ENCODE measurements at places on chromosomes 11 and 22.

DNA sequence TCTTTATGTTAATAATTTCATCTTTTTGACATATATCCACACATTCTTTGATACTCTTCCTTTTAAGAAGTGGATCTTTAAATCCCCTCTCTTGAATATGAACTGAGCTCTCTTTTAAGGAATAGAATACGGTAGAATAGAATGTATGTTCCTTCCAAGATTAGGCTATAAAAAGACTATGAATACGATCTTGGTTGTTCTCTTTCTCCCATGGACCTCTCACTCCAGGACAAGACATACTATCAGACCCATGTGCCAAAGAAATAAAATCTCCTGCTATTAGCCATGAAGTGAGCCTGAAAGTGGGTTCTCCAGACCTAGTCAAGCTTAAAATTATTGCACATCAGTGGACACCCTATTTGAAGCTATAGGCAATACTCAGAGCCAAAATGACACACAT, 392.2 kb upstream of the ANO3 start:
- no peak for DNase-seq

DNA sequence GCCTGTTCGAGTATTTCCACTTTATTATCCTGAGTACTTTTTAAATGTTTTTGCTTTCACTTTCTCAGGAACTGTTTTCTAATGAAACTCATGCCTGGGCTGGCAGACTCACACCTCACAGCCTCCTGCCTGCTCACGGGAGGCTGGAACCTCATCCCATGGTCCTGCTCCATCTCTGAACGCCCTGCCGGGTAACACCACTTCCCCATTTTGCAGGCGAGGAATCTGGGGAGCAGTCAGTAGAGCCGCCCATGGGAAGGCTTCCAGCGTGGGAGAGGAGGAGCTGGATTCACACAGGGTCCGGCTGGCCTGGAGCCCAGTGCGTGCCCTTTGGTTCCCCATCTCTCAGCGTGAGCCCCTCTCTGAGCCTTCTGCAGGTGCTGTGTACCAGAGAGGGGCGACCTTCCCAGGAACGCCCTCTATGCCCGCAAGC, 53.6 kb downstream of the SCUBE1 start:
- DNase-seq = no peak

- DNase-seq = no peak
These were observed 25.5 kb upstream of the TIMP3 start for GRCh38 chr22:32775957-32776356.

DNA sequence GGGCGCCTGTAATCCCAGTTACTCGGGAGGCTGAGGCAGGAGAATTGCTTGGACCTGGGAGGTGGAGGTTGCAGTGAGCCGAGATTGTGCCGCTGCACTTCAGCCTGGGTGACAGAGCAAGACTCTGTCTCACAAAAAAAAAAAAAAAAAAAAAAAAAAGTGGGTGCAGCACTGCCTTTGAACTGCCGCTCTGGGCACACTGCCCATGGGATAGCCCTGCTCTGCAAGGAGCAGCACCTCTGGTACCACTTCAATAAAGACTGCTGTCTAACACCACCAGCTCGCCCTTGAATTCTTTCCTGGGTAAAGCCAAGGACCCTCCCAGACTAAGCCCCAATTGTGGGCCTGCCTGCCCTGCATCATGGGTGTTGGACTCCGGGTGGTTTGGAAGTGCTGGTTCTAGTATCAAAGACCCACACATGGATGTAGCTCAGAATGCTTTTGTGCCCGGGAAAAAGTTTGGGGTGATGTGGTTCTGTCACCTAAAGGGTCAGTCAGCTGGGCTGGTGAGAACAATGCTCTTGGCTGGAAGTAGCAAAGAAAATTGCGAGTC, 444.3 kb downstream of the TBC1D22A start:
- no peak for DNase-seq

Data from HuH-7.5 (cell line).